Heart left ventricle (tissue), 16 donors: ENCODE measurements at places on chromosomes 11 and 22. TPM values are rescaled to one million over a fixed set of nuclear protein-coding genes. Genes with fewer than 3 reads are reported as not detected.

The FAT3 gene
- total RNA-seq, result 0.37 TPM

GRCh38 chr11:10511181-10511621 is 29.8 kb downstream of the RNF141 start:
- H3K4me3 ChIP-seq, result no peak overlapping the region
- H3K27me3 ChIP-seq, result no peaks in the 10 kb centered on the region
- H3K4me1 ChIP-seq, result peaks cover 5% of the 10 kb centered on the region
- DNase-seq, result no peak
- H3K36me3 ChIP-seq, result peaks cover 3% of the 10 kb centered on the region

GRCh38 chr11:82995754-82996398 is 75.8 kb downstream of the RAB30 start:
- peaks cover 18% of the 10 kb centered on the region for H3K36me3 ChIP-seq
- H3K4me1 ChIP-seq, result peaks cover 58% of the 10 kb centered on the region
- DNase-seq, result peak; percentile 61
- H3K27ac ChIP-seq, result peak overlapping the region; percentile 41
- no peaks in the 10 kb centered on the region for H3K27me3 ChIP-seq
- H3K4me3 ChIP-seq, result no peak overlapping the region

DNA sequence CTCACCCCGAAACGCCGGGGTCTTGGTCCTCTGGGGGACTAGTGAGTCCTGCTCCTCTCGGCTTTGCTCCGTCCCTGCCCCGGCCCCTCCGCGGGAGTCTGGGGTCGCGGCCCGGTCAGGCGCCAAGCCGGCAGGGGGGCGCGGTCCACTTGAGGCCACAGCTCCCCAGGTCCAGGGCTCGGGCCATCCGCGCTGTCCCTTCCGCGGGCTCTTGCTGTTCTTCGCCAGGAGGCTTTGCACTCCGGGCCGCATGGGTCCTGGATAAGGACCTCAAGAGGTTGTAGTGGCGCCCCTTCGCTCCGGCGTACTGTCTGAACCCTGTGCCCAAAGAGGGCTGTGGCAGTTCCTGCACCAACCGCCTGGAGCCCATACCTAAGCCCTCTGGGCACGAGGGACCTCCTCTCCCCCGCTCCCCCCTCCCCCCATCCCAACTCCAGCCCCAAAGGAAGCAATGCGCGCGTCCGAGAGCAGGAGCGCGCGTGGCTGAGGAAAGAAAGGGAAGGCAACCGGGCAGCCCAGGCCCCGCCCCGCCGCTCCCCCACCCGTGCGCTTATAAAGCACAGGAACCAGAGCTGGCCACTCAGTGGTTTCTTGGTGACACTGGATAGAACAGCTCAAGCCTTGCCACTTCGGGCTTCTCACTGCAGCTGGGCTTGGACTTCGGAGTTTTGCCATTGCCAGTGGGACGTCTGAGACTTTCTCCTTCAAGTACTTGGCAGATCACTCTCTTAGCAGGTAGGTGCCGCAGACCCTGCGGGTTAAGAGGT is at the start of gene ADM:
ADM (plus strand) TSS at position 579 of the 767 bp plus-strand sequence. CDS start 628 bp downstream, outside the sequence.
- H3K4me1 ChIP-seq, result peaks cover 10% of the 10 kb centered on the region
- H3K27me3 ChIP-seq, result no peaks in the 10 kb centered on the region
- H3K36me3 ChIP-seq, result no peaks in the 10 kb centered on the region
- peak within 1 kb of the TSS; percentile 82 for H3K27ac ChIP-seq
- H3K4me3 ChIP-seq, result peak within 1 kb of the TSS; percentile 79
- DNase-seq, result peak; percentile 90

DNA sequence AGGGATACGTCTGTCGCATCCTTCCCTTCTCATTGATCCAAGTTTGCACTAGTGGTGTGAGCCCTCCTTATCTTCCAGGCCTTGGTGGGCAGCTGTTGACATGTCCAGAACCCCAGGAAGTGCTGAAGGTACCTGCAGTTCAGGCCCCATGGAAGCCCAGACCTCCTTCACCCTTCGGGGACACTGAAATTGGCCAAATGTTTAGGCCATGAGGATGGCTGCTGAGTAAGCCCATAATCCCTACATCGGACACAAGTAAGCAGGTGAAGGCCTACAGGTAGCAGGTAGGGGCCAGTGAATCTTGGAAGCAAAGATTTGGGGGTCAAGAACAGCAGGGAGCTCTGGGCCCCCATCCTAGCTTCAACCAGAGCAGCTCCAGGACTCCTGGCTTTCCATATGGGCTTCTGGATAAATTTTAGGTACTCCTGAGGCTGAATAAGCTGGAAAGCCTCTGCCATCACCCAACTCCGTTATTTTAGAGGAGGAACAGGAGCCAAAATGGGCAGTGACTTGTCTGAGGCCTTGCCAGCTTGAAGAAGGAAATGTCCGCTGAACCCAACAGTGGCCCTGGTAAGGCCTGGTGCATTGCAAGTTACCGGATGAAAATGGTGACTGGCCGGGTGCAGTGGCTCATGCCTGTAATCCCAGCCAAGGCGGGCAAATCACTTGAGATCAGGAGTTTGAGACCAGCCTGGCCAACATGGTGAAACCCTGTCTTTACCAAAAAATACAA is 45.2 kb downstream of the MORC2 start:
- no peaks in the 10 kb centered on the region for H3K4me1 ChIP-seq
- no peak for DNase-seq
- H3K27me3 ChIP-seq, result no peaks in the 10 kb centered on the region
- H3K36me3 ChIP-seq, result peaks cover 41% of the 10 kb centered on the region
- H3K27ac ChIP-seq, result no peak overlapping the region
- H3K4me3 ChIP-seq, result no peak overlapping the region

DNA sequence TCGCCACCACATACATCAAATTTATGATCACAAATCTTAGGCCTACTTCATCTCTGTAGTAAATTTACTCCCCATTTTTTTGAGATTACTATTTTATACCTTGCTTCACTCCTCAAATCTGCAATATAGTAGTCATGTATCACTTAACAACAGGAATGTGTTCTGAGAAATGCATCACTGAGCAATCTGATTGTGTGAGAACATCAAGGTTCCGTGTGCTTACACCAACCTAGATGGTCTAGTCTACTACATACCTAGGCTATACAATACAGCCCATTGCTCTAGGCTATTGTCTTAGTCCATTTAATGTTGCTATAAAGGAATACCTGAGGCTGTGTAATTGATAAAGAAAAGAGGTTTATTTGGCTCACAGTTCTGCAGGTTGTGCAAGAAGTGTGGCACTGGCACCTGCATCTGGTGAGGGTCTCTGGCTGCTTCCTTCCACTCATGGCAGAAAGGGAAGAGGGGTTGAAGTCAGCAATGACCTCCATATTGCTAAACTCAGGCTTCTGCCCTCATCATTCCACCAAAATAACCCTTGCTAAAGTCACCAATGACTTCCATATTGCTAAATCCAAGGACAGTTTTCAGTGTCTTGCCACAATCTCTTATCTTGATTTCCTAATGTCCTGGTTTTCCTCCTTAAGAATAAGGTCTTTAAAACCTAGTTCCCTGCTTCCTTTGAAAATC is 140.3 kb downstream of the RBFOX2 start:
- H3K27me3 ChIP-seq, result no peaks in the 10 kb centered on the region
- no peak for DNase-seq
- H3K4me3 ChIP-seq, result no peak overlapping the region
- H3K4me1 ChIP-seq, result peaks cover 23% of the 10 kb centered on the region
- no peaks in the 10 kb centered on the region for H3K36me3 ChIP-seq

DNA sequence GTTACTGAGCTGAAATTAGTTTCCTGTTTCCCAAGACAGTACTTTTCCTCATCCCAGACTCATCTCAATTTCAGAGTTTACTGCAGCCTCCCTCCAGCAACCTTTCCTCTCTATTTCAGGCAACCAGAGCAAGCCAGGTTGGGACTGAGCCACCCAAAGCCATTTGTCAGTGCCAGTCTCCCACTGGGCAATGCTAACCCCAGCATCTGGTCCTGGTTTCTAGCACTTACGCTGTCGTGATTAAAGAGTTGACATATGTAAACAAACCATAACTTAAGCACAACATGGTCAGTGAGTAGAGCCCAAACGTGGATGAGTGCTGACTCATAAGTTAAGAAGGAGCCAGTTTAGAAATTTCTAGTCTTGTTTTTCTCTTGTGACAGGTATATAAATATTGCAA is 119.6 kb upstream of the BLID start:
- no peaks in the 10 kb centered on the region for H3K4me1 ChIP-seq
- no peak for DNase-seq
- no peaks in the 10 kb centered on the region for H3K27me3 ChIP-seq
- no peaks in the 10 kb centered on the region for H3K36me3 ChIP-seq
- H3K4me3 ChIP-seq, result no peak overlapping the region

DNA sequence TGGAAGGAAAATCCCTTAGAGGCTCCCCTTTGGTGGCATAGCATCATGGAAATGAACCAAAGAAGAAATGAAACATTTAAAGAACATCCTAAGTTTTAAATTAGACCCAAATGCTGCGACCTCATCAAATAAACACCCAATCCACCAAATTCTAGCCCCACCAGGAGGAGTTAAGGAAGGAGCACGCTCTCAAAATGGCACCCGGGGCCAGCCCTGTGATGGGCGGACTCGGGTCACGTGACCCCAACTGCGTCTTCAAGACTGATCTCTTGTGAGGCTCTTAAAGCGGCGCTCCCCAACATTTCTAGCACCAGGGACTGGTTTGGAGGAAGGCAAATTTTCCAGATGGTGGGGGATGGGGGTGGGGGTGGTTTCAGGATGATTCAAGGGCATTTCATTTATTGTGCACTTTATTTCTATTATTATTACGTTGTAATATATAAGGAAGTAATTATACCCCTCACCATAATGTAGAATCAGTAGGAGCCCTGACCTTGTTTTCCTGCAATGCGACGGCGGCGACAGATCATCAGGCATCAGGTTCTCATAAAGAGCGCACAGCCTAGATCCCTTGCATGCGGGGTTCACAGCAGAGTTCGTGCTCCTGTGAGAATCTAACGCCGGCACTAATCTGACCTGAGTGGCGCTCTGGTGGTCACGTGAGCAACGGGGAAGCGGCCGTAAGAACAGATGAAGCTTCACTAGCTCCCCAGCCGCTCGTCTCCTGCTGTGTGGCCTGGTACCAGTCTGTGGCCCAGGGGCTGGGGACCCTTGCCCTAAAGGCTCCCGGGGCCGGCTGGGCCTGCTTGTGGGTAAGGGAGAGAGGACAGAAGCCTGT is 90.6 kb upstream of the SLC22A12 start:
- H3K4me3 ChIP-seq, result no peak overlapping the region
- no peak overlapping the region for H3K27ac ChIP-seq
- no peak for DNase-seq
- H3K27me3 ChIP-seq, result peaks cover 29% of the 10 kb centered on the region

DNA sequence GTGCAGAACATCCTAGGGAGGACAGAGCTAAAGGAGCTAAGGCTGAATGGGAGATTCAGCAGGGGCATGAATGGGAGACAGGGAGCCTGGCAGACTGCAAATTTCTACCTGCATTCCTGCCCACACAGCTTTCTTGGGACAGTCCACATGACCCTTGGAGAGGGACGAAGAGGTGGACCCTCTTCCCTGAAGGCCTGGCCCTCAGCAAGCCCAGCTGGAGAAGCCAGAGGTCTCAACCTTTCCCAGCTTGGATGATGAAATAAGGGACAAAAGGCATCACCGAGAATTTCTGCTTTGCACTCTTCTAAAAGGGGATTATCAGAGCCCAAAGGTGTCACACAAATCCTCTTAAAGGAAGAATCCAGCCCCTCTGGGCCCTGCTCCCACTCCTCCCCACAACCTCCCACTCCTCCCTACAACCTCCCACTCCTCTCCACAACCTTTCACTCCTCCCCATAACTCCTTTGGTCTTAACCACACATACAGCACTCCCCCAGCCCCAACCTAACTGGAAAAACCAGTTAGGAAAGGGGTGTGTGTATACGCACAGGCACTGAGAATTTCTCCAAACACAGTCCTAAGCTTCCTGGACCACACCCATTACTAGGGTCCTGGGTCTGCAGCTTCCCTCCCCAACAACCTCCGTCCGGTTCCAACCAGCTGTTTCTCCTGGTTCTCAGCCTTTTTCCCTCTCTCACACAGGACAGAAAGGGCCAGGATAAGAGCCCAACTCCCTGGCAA is 38.4 kb downstream of the RPL27A start:
- H3K4me1 ChIP-seq, result peaks cover 19% of the 10 kb centered on the region
- DNase-seq, result no peak
- peaks cover 3% of the 10 kb centered on the region for H3K36me3 ChIP-seq
- H3K27ac ChIP-seq, result peak overlapping the region; percentile 74
- no peaks in the 10 kb centered on the region for H3K27me3 ChIP-seq
- H3K4me3 ChIP-seq, result no peak overlapping the region

DNA sequence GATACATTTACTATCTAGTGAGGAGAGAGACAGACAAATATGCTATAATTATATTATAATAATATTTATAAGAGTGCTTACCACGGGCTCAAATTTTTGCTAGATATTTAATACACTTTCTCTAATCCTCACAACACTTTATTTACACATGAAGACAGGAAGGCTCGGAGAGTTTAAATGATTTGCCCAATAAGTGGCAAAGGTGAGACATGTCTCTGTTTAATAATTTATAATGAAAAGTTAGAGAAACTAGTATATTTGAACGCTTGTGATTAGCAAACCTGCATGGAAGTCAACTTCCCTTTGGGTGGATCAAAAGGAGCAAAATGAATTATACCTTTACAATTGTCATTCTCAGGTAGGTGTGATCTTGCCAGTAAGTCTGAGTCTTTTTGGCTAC is 55.4 kb downstream of the POLD3 start:
- no peaks in the 10 kb centered on the region for H3K36me3 ChIP-seq
- no peaks in the 10 kb centered on the region for H3K4me1 ChIP-seq
- no peak for DNase-seq
- H3K27me3 ChIP-seq, result no peaks in the 10 kb centered on the region
- peak overlapping the region; percentile 84 for H3K27ac ChIP-seq
- no peak overlapping the region for H3K4me3 ChIP-seq

The VEGFB gene
- 172 TPM for total RNA-seq

DNA sequence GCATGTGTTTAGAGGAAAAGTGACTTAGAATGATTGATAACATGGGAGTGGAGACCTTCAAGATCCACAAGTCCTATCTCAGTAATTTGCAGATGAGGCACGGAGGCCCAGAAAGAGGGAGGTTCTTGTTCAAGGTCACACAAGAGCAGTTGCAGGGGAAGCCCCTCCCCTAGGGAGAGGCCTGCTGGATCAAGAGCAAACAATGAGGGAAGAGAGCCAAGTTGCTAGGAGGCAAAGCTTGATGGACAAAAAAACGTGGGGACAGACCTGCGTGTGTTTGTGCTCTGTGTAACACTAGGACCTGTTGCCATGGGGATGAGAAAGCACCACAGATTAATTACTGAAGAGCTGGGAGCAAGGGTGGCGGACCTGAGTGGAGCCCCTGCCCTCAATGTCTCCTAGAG is 6.4 kb upstream of the MFRP start:
- H3K27me3 ChIP-seq, result no peaks in the 10 kb centered on the region
- peaks cover 47% of the 10 kb centered on the region for H3K4me1 ChIP-seq
- peaks cover 4% of the 10 kb centered on the region for H3K36me3 ChIP-seq
- H3K4me3 ChIP-seq, result no peak overlapping the region
- DNase-seq, result peak; percentile 85
- H3K27ac ChIP-seq, result peak overlapping the region; percentile 58
